ENCODE measurements at places on chromosomes 1 and 21.
A peak's percentile ranks its signal among the peaks of the same experiment; 100 is the strongest.

- DNase-seq: no peak
Observed at GRCh38 chr1:185108321-185108720, 48.4 kb downstream of the TRMT1L start.

- DNase-seq: no peak
Observed at GRCh38 chr1:13652238-13652637, 47.8 kb upstream of the PRDM2 start.

- peak; percentile 60 for DNase-seq
Observed at GRCh38 chr1:155504207-155504606, 58.4 kb downstream of the ASH1L start.

- peak; percentile 90 for DNase-seq
Observed at GRCh38 chr1:115595279-115596079, 46.3 kb upstream of the VANGL1 start.

GRCh38 chr1:2127187-2128145, 67.1 kb downstream of the FAAP20 start:
- no peak for DNase-seq

GRCh38 chr1:89719502-89720306, 86.8 kb downstream of the LRRC8C start:
- no peak for DNase-seq

GRCh38 chr1:31701091-31701736, 2.6 kb downstream of the COL16A1 start:
- no peak for DNase-seq

DNA sequence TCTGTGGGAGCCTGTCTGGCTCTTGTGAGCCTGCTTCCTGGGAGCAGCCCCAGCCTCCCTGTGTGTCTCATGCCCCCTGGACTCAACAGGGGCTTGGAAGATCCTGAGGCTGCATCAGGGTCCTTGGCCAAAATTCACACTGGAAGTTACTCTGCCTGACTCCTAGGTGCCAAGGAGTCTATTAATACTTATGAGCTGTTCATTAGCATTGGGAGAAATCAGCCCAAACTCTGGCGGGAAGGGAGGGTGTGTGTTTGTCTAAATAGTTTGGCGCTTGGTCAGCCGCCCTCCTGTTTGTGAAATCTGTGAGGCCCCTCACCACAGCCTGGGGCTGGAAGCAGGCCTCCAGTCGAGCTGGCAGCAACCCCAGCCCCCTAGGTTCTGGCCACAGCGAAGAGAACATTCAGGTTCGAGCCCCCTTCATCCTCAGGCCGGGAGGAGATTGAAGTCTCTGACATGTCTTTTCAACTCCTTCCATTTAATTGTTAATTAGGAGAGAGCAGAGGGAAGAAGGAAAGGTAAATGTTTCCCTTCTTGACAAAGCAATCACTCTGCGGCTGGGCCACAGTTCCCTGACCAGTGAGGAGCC, 82.1 kb upstream of the F3 start:
- peak; percentile 55 for DNase-seq

GRCh38 chr21:33443194-33443593, 36.6 kb downstream of the TMEM50B start:
- no peak for DNase-seq

GRCh38 chr1:115129071-115129640, 39.9 kb upstream of the TSPAN2 start:
- DNase-seq: no peak

DNA sequence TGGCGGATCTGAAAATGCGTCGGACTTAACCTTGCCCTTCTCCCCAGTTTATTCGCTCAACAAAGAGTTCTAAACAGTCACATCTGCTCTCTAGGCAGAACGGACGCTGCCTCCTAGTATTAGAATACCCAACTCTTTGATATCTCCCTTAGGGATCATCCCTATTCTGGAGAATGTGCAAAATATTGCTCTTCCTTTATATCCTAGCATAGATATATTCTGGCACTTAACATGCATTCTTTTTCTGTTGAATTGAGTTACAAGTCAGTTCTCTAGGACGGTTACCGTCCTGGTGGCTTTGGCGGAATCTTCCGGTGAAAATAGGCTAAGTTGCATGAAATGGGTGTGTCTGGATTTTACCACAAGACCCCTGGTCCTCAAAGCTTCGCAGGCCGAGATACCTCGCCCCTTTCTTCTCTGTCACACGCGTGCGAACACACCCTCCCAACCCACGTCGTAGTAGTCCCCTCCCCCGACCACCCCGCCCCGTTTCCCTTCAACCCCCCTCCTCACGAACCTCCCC, 501 bp upstream of the DNAJC6 start:
- DNase-seq: peak; percentile 11

DNA sequence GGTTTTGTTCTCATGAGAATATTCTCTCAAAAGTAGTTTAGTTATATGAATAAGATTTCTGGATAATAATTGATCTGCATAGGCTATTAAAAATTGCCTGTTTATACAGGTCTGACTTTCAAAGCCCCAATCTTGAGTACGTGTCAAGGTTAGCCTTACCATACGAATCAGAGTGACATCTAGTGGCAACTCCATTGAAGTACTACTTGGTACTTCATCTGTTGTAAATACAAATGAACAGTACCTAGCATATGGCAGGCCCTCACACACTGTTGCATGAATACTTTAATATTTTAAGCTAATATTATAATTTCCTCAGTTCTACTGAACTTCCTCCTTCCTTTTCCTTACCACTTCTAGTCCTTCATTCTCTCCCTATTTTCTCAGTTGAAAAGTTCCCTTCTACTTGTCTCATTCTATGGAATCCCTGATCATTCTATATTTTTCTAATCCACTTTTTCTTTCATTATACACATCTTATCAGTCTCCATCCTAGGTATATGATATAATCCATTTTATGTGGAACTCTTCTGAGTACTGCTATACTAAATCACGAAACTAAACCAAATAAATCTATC, 101.2 kb downstream of the AKT3 start:
- DNase-seq: peak; percentile 86

DNA sequence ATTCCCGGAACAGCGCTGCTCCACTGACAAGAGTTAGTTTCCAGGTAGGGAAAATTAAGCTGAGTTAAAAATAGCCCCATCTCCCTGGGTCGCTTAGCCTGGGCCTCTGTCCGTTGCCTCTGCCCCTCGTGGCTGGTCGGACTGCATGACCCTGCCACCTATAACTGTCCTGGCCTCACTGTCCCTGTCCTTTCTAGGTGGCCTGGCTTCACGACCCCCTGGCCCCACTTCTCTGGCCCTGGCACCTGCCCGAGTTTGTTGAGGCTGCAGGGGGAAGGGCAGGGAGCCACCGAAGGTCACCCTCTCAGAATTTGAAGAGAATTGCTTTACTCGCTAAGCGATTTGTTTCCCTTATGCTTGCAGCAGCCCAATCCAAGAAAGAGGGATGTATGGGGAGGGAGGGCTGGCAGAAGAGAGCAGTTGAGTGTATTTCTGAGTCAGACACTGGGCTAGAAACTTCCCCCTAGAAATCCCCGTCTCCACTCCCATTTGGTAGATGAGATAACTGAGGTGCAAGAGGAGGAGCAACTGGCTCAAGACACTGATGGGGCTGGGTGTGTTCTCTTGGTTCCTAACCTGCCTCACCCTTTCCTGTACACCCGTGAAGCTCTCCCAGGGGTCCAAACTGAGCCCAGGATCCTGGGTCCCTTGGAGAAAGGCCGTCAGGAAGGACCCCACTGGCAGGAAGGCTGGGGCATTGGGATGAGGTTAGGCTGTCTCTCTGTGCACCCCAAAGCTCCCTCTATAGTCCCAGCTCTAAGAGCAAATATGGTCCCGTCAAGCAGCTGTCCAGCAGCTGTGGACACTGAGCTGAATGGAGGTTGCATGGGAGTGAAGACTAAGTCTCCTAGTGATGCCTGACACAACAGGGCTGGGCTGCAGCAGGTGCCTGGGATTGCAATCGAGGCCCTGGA, 2.9 kb upstream of the EDN2 start:
- DNase-seq: no peak

- DNase-seq: peak; percentile 62
Observed at GRCh38 chr1:35524106-35524505, 33.1 kb downstream of the KIAA0319L start.

GRCh38 chr1:10965546-10966226, 46.8 kb upstream of the TARDBP start:
- DNase-seq: no peak

- DNase-seq: peak; percentile 88
Observed at GRCh38 chr21:38355992-38356781, 99.4 kb downstream of the KCNJ15 start.

- DNase-seq: no peak
Observed at GRCh38 chr1:76374086-76374485, 299.5 kb downstream of the ST6GALNAC3 start.

DNA sequence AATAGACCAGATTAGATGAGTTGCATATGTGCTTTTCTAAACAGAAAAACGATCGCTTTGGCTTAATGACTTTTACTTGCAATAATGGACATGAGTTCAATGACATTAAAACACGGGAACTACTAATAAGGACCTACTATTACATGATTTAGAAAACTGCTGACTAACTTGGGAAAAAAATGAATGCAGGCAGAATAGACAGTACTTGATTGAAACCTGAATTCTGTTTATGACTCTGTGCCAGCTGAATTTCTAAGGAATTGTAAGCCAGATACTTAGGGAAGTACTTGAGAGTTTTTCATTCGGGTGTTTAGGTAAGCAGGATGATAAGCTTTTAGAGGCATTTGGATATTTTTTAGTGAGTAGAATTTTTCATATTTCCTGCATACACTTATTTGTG, 12.0 kb downstream of the ADGRL2 start:
- DNase-seq: no peak

DNA sequence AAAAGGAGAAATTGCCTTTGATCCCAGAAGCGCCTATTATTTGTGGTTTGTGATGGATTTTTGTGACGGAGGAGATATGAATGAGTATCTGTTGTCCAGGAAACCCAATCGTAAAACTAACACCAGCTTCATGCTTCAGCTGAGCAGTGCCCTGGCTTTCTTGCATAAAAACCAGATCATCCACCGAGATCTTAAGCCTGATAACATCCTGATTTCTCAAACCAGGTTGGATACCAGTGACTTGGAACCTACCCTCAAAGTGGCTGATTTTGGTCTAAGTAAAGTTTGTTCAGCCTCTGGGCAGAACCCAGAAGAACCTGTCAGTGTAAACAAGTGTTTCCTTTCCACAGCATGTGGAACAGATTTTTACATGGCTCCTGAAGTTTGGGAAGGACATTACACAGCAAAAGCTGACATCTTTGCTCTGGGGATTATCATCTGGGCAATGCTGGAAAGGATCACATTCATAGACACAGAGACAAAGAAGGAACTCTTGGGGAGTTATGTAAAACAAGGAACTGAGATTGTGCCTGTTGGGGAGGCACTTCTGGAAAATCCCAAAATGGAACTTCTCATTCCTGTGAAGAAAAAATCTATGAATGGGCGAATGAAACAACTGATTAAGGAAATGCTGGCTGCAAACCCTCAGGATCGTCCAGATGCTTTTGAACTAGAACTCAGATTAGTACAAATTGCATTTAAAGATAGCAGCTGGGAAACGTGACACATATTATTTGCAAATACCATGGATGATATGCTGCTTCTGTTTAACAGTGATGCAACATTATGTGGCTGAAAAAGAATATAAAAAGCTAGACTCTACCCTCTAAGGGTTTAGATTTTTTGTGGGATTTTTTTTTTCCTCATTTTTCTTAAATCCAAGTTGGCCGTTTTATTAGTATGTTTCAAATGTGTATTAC, 10.5 kb downstream of the PDIK1L start:
- DNase-seq: no peak

- peak; percentile 95 for DNase-seq
Observed at GRCh38 chr1:167165948-167166689, 54.6 kb upstream of the POU2F1 start.

DNA sequence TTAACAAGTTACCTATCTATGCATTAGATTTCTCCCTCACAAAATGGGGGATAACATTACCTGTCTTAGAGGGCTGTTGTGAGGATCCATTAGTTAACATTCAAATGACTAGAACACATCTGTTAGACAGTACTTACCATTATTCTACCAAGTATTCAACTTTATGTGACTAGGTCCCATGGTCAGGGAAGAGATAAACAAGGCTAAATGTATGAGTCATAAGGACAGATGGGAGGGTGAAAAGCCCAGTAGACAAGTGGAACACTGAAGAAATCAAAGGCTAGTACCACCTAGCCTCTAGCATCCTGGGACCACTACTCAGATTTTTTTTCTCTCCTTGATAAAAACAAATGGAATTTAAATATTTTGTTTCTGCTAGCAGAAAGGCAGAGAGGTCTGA, 9.0 kb upstream of the VHLL start:
- no peak for DNase-seq

DNA sequence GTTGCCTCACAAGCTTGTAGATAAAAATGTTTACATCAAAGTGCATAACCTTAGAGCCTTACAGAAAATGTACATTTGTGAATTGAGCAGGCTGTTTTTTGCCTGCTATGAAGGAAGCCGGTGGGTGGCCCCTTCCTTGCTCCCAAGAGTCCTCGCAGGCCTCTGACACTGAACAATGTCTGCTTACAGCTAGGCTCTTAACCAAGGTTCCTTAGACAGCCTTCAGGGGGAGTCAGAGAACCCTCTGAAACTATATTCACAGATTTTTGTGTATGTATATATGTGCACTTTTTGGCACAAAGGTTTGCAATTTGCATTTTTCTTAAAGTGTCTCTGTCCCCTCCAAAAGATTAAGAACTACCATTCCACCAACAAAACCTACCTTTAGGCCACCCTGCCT, 282.6 kb downstream of the BARHL2 start:
- peak; percentile 49 for DNase-seq

DNA sequence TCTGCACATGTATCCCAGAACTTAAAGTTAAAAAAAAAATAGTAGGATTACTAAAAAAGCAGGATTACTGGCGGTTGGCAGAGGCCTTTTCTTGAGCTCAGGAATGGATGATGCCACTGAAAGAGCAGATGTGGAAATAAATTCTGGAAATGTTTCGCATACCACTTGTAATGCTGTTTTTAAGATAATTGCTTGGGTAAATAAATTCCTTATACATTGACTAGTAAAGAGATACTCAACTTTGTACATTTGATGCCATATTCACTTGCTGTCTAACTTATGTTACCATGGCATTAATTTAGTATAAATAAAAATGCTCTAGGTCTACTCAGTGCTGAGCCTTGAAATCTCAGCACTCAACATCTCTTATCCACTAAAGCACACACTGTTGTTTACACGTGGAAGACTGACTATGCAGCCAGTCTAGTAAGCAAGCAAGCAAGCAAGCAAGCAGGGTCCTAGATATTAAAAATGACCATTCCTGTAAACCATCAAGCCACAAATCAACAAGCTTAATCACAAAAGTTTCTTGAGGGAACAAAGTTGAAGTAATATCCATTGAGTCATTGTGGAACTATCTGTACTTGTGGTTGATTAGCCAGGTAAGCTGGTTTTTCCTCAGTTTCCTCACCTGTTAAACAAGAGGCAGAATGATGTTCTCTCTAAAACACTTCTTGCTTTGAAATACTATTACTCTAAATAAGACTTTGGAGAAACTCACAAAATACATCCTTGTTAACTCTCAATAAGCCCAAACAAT, 1.7 kb upstream of the RASAL2 start:
- DNase-seq: no peak

DNA sequence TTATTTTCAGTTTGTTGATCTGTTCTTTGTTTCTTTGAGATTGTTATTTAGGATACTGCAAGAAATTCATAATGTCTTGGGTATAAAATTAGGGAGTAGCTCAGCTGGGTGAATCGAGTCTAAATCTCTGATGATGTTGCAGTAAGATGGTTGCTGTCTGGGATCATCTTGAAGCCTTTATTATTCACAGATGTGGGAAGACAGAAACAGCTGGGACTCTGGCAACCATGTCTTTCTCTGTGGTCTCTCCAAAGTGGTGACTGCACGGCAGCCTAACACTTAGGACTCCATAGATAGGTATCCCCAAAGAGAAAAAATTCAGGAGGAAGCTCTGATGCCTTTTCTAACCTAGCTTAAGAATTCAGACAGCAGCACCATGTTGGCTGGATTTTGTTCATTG, 52.7 kb downstream of the RAP1A start:
- DNase-seq: no peak

- peak; percentile 66 for DNase-seq
Observed at GRCh38 chr1:44327679-44328491, 27.2 kb downstream of the ERI3 start.

Data from GM23338 (cell line).